ENCODE measurements at places on chromosomes 1 and 21.

GRCh38 chr1:46171351-46171750 lies 3.5 kb upstream of the TSPAN1 start:
- H3K36me3 ChIP-seq, result no peaks in the 10 kb centered on the region
- no peak overlapping the region for H3K27ac ChIP-seq
- no peak for DNase-seq

- peaks cover 15% of the 10 kb centered on the region for H3K27me3 ChIP-seq
- H3K4me1 ChIP-seq, result peaks cover 19% of the 10 kb centered on the region
- no peak overlapping the region for H3K4me3 ChIP-seq
Observed at GRCh38 chr1:182385885-182386853, 5.4 kb downstream of the GLUL start.

DNA sequence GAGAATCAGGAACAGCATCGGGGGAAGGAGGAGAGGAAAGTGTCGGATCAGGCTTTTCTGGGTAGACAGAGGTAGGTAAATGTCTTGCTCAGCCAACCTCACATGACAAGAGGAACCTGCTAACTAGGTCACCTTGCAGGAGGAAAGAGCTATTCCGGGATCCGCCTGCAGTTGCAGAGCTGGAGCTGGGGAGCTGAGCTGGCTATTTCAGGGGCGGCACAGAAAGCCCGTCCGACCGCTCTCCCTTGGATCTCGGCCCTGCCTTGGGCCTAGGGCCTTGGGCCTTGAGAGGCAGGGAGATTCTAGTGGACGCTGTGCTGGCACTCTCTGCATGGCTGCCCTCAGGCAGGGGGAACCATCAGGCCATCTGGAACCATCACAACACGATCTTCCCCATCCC lies 56.5 kb upstream of the CTPS1 start:
- no peaks in the 10 kb centered on the region for H3K4me1 ChIP-seq
- H3K27me3 ChIP-seq, result no peaks in the 10 kb centered on the region
- H3K4me3 ChIP-seq, result no peak overlapping the region
- no peak for DNase-seq
- H3K36me3 ChIP-seq, result no peaks in the 10 kb centered on the region

DNA sequence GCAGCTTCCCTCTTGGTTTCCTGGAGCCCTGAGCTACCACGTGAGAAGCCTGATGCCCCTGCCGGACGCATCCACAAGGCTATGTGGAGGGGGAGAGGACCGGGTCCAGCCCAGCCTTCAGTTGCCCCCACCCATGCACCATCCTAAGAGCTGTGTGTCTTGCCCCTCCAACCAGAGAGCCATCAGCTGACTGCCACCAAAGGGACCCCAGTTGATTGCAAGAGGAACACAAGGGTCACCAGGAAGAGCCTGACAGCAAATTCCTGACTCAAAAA lies 81.5 kb downstream of the GLIS1 start:
- DNase-seq, result no peak
- H3K27me3 ChIP-seq, result peaks cover 5% of the 10 kb centered on the region
- no peak overlapping the region for H3K4me3 ChIP-seq

DNA sequence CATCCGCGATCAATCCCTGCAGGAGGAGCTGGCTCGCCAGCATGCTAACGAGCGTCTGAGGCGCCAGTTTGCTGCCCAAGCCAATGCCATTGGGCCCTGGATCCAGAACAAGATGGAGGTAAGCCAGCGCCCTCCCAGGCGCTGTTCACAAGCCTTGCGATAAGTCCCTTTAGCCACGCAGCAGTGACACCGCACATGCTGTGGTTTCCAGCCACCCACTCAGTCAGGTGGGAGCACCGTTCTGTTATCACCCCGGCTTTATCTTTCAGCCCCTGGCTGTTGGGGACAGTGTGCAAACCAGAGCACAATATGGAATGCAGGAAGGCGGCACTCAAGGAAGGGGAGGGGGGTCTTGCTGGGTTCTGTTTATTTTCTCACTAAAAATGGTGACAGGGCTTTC lies 41.1 kb upstream of the MTR start:
- DNase-seq, result no peak
- H3K27me3 ChIP-seq, result peaks cover 12% of the 10 kb centered on the region

GRCh38 chr1:182080040-182080439 lies 18.5 kb upstream of the ZNF648 start:
- no peak overlapping the region for H3K4me3 ChIP-seq
- H3K36me3 ChIP-seq, result no peaks in the 10 kb centered on the region
- H3K4me1 ChIP-seq, result peaks cover 6% of the 10 kb centered on the region
- no peak for DNase-seq

DNA sequence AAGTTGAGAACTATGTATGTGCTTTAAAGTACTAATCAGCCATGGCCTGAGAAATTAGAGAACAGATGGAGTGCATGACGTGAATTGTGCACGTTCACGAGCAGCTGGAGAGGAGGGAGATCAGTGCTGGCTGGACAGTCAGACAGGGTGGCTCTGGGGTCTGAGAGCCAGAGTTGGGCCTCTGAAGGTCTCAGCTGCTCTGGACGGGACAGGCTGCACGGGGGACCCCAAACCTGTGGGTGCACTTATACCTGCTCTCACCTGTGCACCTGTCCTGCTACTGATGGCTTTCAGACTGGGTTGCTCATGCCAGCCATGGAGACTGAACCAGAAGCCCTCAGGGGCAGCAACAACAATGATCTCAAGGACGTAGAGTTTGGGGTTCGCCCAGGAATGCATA lies 43.5 kb downstream of the UMODL1 start:
- H3K4me1 ChIP-seq, result peaks cover 18% of the 10 kb centered on the region
- no peaks in the 10 kb centered on the region for H3K36me3 ChIP-seq
- no peak for DNase-seq
- no peak overlapping the region for H3K4me3 ChIP-seq
- peaks cover 35% of the 10 kb centered on the region for H3K27me3 ChIP-seq
- no peak overlapping the region for H3K27ac ChIP-seq

GRCh38 chr1:43319288-43319687 lies 18.3 kb upstream of the MPL start:
- no peak overlapping the region for H3K27ac ChIP-seq
- no peak overlapping the region for H3K4me3 ChIP-seq
- no peaks in the 10 kb centered on the region for H3K27me3 ChIP-seq
- no peak for DNase-seq

DNA sequence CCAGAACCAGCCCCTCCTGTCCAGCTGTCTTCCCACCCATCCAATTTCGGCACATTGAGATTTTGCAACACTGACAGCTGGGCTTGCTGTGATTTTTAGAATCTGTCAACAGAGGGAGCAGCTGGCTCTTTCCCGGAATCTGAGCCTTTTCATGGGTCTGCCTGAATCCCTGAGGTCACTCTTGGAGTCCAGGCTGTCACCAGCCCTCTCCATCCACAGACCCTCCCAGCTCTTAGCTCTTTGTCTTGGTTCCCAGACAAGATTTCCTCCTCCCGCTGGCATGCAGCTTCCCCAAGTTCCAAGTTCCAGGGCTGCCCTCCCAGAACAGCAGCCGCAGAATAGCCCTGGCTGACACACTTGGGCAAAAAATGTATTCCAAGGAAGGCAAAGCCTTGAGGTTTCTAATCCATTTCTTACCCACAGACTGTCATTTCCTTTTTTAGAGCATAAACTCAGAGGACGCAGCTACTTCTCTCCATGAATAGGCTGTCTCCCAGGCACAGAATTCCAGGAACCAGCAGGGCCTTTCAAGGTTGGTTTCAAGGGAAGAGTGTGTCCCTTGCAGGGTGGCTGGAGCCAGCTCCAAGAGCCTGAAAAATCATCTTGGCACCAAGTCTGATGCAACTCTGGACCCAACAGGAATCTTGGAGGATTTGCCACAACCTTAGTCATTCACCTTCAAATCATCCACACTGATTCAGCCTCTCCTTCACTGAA lies 7.1 kb upstream of the TMEM61 start:
- H3K4me3 ChIP-seq, result no peak overlapping the region
- H3K36me3 ChIP-seq, result no peaks in the 10 kb centered on the region
- no peak overlapping the region for H3K27ac ChIP-seq
- H3K4me1 ChIP-seq, result peaks cover 6% of the 10 kb centered on the region
- no peak for DNase-seq
- H3K27me3 ChIP-seq, result peaks cover 44% of the 10 kb centered on the region

- H3K4me1 ChIP-seq, result peaks cover 87% of the 10 kb centered on the region
- peak overlapping the region; percentile 98 for H3K4me3 ChIP-seq
- peak overlapping the region; percentile 94 for H3K27ac ChIP-seq
- H3K36me3 ChIP-seq, result peaks cover 51% of the 10 kb centered on the region
- no peak for DNase-seq
Observed at GRCh38 chr1:2234762-2235113, 6.6 kb downstream of the SKI start.

GRCh38 chr1:67635055-67635809 lies 49.8 kb upstream of the GADD45A start:
- H3K27ac ChIP-seq, result no peak overlapping the region
- H3K4me1 ChIP-seq, result peaks cover 14% of the 10 kb centered on the region
- DNase-seq, result no peak
- H3K4me3 ChIP-seq, result no peak overlapping the region

DNA sequence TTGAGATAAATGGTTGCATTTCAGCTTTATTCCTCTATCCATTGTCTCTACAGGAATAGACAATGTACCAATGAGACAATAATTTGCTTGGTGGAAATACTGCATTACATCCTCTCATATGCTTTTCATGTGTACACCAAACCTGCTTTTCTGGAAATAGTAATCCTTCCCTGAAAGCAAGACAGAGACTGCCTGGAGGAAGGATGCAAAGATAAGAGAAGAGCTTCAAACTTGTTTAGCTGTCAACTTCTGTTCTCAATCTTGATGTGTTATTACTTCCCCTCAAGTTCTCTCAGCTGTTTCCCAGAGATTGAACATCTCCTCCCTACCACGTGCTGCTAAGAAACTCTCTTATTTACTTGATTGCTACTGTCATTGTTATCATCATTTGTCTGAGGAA lies 1125.4 kb upstream of the TMPRSS15 start:
- H3K27ac ChIP-seq, result no peak overlapping the region
- H3K36me3 ChIP-seq, result no peaks in the 10 kb centered on the region
- no peaks in the 10 kb centered on the region for H3K4me1 ChIP-seq
- no peak overlapping the region for H3K4me3 ChIP-seq

GRCh38 chr1:5962265-5963105 lies 29.7 kb downstream of the NPHP4 start:
- H3K27ac ChIP-seq, result no peak overlapping the region
- DNase-seq, result no peak
- no peak overlapping the region for H3K4me3 ChIP-seq
- no peaks in the 10 kb centered on the region for H3K27me3 ChIP-seq

GRCh38 chr1:111795401-111795800 lies 39.7 kb downstream of the DDX20 start:
- no peak overlapping the region for H3K4me3 ChIP-seq
- H3K27ac ChIP-seq, result no peak overlapping the region
- no peaks in the 10 kb centered on the region for H3K36me3 ChIP-seq
- H3K27me3 ChIP-seq, result peaks cover 30% of the 10 kb centered on the region
- no peaks in the 10 kb centered on the region for H3K4me1 ChIP-seq

- H3K27me3 ChIP-seq, result no peaks in the 10 kb centered on the region
- no peak for DNase-seq
- no peak overlapping the region for H3K27ac ChIP-seq
- no peaks in the 10 kb centered on the region for H3K4me1 ChIP-seq
- no peaks in the 10 kb centered on the region for H3K36me3 ChIP-seq
- no peak overlapping the region for H3K4me3 ChIP-seq
Observed at GRCh38 chr1:177281901-177282300, 111.1 kb downstream of the BRINP2 start.

DNA sequence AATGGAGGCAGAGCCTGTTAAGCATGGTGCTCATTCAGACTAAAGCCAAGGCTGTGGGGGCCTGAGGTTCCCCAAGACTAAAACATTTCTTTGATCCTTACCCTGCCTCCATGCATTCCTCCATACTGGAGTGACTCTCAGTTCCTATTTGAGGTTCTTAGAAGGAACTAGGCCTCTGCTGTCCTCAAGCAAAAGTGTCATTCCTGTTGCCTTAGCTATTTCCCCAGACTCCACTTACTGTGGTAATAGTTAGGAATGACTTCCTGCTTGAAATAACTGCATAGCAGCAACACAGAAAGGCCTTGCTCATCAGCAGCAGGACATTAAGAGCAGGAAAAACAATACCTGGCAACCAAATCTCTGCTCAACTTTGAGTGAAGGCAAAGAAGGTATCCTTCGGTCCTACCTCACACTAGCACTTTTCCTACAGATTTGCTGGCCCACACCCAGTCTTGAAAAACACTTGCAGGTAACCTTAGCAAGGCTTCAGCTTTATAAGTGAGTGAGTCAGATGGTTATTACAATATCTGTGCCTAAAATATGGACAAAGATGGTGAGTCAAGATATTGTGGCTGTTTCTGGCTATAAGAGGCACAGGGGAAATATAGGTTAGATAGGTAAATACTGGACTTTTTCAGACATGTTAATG lies 14.8 kb downstream of the LRRC41 start:
- peaks cover 21% of the 10 kb centered on the region for H3K4me1 ChIP-seq
- no peaks in the 10 kb centered on the region for H3K27me3 ChIP-seq
- peak overlapping the region; percentile 50 for H3K27ac ChIP-seq
- peaks cover 73% of the 10 kb centered on the region for H3K36me3 ChIP-seq
- DNase-seq, result no peak
- H3K4me3 ChIP-seq, result no peak overlapping the region

DNA sequence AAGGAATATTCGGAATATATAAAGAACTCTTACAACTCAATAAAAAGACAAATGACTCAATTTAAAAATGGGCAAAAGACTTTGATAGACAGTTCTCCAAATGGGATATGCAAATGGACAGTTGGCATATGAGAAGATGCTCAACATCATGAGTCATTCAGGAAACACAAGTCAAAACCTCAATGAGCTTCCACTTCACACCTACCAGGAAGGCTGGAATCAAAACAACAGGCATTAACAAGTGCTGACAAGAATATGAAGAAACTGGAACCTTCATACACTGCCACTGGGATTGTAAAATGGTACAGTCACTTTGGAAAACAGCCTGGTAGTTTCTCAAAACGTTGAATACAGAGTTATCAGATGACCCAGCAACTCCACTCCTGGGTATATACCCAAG lies 17.2 kb downstream of the PGBD5 start:
- no peak for DNase-seq
- H3K27me3 ChIP-seq, result peaks cover 37% of the 10 kb centered on the region
- no peak overlapping the region for H3K27ac ChIP-seq

GRCh38 chr1:30024411-30025195 lies 698.8 kb downstream of the MATN1 start:
- H3K27ac ChIP-seq, result no peak overlapping the region
- no peaks in the 10 kb centered on the region for H3K36me3 ChIP-seq
- peaks cover 52% of the 10 kb centered on the region for H3K27me3 ChIP-seq
- H3K4me3 ChIP-seq, result no peak overlapping the region
- no peak for DNase-seq

DNA sequence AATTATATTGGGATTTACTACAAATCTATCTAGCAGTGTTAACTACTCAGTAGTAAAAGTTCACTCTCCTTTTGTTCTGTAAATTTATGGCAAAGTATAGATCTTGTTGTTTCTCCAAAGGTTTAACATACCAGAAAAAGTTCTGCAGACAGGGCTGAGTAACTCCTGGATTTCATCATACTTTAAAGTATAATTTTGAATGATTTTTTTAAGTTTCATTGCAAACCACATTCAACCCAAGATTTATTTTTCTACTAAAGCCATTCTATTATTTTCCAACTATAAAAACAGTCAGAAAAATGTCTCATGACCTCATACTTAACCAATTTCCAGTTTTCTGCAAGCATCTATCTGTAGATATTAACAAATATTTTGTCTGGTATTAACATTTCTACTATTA lies 585.8 kb upstream of the ZRANB2 start:
- no peaks in the 10 kb centered on the region for H3K27me3 ChIP-seq

GRCh38 chr1:119914071-119914470 lies 17.8 kb upstream of the ADAM30 start:
- H3K36me3 ChIP-seq, result peaks cover 67% of the 10 kb centered on the region
- no peak overlapping the region for H3K4me3 ChIP-seq
- no peak overlapping the region for H3K27ac ChIP-seq
- H3K27me3 ChIP-seq, result no peaks in the 10 kb centered on the region
